Cardiac fibroblast (primary cell): ENCODE measurements at places on chromosomes 5 and 9.

DNA sequence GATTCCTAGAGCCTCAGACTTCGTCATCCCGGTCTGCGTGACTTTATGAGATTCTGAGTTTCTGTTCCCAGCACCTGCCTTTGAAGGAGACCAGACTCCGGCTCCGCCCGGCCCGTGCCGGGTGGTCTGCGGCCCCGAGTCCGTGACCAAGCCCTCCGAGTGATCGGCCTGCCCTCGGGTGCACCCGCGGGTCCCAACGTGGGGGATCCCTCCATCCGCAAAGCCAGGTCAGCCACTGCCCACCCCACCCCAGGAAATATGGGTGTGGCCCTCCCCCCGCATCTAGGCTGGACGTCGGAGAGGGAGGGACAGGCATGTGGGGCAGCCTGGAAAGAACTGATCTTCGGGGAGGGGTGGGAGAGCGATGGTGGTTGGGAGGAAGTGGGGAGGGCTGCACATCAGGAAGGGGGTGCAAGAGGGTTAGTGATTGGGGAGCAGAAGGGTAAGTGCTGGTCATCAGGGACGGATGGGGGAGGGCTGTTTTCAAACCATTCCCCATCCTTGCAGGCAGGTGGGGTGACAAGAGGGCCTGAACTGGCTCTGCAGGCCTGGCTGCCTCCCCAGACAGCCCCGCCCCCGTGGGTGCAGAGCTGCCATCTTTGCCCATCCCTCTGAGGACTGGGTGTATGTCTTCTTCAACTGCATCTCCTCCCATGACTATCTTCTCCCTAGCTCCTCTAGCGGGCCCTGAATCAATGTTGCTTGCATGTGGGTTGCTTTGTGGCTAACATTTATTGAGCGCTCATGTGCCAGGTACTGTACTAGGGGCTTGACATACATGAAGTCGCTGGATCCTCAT, 747 bp downstream of the LRSAM1 start:
- peak; percentile 51 for DNase-seq

DNA sequence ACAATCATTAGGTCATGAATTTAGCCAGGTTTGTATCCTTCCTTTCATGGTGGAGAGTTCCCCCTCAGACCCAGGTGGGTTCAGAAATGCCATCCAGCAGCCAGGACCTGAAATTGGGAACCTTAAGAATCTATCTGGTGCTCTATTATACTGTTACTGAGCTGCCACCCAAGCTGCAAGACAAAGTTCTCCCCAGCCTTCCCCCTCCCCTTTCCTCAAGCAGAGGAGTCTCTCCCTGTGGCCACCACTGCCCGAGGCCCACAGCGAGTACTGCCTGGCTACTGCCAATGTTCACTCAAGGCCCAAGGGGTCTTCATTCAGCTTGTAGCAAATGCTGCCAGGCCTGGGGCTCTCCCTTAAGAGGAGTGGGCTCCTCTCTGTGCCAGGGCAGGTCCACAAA, 133.8 kb downstream of the TMEM38B start:
- no peak for DNase-seq

DNA sequence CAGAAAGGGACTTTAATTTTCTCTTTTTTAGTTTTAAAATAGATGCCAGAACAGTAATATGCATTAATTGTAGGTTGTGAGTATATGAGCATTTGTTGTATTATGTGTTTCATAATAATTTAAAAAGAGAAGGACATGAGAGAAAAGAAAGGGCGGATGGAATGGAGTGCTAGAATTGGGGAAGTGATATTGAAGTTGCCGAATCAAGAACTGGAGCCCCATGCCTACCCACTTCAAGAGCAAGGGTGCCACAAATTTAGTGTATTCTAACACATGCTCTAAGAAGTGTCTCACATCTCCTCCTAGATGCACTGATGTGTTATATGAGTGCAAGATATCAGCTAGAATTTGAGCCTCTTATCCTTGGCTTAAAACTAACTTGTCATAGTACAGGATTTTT, 43.6 kb upstream of the FYB1 start:
- DNase-seq = no peak

DNA sequence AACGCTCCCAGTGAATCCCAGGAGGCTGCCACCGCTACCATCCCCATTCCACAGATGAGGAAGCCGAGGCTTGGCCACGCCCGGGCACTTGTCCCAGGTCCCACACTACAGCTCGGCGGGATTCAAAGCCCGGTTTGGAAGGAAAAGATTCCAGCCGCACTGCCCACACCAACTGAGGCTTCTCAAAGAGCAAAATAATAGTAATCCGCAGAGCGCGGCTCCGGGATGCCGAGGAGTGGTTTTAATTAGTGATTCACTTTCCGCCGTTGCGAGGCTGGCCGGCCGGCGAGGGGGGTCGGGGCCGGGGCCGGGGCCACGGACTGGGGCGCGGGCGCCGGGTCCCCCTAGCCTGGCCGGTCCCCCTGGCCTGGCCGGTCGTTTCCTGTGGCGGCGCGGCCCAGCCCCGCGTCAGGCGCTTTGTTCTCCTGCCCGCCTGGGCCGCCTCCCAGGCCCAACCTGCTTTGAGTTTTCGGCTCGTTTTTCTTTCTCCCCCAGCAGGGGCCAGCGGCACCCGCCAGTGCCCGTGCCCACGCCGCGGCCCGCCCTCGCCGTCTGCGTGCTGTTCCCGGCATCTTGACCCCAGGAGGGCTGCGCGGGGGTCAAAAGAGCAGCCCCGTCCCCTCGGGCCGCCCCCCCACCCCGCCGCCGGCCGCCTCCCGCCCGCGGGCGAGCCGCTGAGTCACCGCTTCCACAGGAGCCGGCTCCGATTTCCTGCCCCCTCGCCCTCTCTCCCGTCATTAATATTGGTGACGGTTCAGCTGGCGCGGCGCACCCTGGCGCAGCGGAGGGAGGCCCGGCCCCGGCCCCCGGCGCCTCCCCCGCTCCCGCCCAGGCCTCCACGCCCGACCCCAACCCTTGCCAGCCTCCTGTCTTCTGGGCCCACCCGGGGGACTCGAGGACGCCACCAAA, 31.2 kb downstream of the FGF18 start:
- DNase-seq = peak; percentile 46

DNA sequence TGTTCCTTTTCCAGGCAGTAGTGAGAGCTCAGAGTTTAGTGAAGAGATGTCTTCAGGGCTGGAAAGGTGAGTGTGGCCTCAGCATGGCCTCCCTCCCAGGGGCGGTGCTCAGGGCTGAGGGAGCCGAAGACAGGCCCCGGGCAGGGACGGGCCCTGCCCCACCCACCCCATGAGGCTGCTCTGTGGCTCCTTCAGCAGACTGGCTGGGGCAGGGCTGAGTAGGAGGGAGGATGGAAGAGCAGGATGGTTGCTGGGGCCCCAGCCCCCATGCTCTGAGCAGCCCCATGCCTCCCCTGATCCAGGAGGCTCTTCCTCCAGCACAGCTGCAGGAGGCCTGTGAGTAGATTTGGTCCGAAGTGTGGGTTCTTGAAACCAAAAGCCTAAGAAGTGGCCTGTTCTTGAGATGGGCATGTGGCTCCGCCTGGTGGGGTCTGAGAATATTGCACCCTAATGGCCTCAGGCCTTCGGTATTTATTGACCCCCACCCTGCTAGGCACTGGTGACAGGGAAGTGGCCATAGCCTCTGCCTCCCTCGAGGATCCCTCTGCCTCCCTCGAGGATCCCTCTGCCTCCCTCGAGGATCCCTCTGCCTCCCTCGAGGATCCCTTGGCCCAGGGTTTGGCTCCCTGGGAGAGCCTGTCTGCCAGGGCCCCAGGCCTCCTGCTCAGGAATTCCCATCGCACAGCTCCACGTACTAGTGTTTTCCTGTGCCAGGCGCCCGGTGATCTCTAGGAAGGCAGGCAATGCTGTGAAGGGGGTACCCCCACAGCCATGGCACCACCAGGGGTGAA, 65.4 kb upstream of the GARNL3 start:
- peak; percentile 92 for DNase-seq

- DNase-seq = peak; percentile 16
Measured at GRCh38 chr5:66742083-66742895, 146.1 kb downstream of the MAST4 start.

GRCh38 chr9:30015073-30015472, 2369.4 kb upstream of the ACO1 start:
- no peak for DNase-seq

- DNase-seq = no peak
Measured at GRCh38 chr5:143618141-143618540, 193.8 kb upstream of the HMHB1 start.

- DNase-seq = no peak
Measured at GRCh38 chr9:118189615-118190014, 485.4 kb downstream of the TLR4 start.

- DNase-seq = no peak
Measured at GRCh38 chr5:86232246-86232645, 385.5 kb upstream of the COX7C start.

GRCh38 chr5:20536813-20537212, 548.8 kb upstream of the CDH18 start:
- no peak for DNase-seq

- DNase-seq = peak; percentile 24
Measured at GRCh38 chr5:156359476-156359875, 32.5 kb downstream of the SGCD start.

DNA sequence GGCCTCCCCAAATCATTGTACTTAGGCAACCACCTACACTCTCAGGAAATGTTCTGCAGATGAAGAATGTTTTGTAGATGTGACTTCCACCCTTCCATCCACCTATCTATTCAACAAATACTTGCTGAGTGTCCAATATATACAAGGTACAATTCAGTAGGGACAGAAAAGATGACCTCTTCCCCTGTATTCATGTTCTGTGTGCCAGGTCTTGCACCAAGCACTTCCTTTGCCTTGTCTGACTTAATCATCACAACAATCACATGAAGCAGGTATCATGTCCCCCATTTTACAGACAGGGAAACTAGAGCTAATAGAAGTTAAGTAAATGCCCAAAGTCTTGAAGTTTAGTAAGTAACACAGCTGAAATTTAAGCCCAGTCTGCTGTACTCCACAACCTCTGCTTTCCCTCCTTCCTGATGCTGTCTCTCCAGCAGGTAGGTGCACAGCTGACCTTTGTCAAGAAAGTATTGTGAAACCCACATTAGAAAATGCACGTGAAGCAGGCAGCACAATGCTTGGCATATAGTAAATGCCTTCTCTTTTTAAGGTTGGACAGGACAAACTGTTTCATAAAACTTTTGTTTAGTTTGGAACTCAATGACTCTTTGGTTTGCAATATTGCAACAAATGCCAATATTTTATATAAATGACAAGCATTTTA, 296.5 kb downstream of the DEPDC1B start:
- DNase-seq = no peak

DNA sequence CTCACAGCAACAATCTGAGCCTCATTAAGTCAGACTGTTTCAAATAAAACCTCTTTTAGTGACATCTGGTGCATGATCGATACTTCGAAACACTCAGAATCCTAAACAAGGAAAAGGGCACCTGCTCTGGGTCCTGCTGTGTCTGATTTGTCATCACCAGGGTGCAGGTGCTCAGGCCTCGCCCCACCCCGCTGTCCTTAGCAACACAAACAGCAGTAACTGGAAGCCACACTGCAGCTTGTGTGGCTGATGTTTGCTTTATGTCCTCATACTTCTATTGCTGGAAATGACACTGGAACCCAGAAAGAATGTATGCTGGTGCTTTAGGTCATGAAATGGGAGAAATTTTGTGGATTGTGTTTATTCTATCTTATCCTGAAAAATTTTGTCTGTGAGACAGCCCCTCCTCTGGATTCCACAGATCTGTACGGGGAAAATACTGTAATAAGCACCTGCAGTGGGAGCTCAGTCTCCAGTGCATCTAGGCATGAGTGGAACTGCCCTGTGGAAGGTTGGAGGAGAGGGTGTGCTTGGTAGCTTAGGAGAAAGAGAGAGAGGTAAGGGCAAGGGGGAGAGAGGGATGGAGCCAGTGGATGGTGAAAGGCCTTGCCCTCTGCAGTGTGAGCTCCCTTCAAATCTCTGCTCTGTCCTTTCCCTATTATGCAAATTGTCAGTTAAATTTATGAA, 284.2 kb downstream of the SMARCA2 start:
- DNase-seq = no peak

DNA sequence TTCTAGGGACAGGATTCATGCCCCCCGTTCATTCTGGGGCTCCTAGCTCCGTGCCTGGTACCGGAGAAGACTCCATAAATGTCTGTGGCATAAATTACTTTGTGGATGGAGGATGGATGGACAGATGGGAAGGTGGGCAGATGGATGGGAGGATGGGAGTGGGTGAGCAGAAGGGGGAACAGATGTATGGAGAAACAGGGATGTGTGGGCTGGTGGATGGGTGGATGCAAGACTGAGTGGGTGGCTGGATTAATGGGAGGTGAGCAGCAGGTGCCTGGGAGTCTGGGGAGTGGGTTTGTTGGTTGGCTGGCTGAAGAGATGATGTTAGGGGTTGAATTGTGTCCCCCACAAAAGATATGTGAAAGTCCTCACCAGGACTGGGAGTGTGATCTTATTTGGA, 43.5 kb downstream of the SARDH start:
- DNase-seq = no peak

DNA sequence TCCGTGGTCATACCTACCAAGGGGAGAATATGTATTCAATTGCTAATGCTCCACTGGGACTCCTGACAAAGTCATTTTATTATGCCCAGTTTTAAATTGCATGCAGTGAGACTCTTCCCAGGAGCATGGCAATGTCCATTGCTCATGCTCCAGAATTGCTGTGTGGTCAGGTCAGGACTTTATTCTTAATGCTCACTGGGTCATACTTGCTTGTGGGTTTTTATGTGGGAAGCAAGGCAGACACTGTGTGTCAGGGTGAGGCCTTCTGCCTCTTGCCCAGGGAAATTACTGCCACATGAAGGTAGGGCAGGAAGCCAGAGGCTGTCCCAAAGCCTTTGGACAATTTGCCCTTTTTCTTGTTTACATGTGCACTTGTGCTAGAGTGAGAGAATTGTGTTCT, 164.6 kb upstream of the MEF2C start:
- DNase-seq = no peak
